ENCODE measurements at places on chromosomes 5 and 9. TPM values are rescaled to one million over a fixed set of nuclear protein-coding genes. Genes with fewer than 3 reads are reported as not detected.

- no peaks in the 10 kb centered on the region for H3K4me1 ChIP-seq
- H3K27me3 ChIP-seq: no peaks in the 10 kb centered on the region
- no peak overlapping the region for H3K27ac ChIP-seq
Observed at GRCh38 chr5:95406426-95407090, 15.4 kb downstream of the FAM81B start.

Gene CPLANE1
- polyA plus RNA-seq: 0.25 TPM

DNA sequence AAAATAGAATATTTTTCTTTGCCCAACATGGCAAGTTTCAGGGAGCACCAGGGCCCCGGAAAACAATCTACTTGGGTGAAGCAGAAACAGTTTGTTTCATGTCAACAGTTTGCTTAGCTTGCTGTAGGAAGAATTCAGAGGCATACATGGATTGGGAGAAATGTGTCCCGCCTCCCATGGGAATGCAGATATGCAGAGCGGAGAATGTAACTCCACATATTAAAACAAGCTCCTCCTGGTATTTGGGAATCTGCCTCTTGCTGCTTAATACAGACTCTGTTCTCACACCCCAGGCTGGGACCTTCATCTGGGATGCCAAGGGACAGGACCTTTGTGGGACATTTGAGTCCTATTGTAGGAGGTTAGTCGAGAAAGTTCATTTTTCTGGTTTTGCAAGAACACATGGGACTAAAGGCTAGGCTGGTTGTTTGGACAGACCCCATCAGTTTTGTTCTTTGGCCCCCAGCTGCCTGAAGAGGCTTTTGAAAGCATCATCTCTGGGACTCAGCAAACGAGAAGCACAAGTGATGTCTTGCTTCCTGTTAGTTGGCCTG lies 220.5 kb upstream of the ADRA1B start:
- H3K4me3 ChIP-seq: no peak overlapping the region
- no peak overlapping the region for H3K27ac ChIP-seq
- DNase-seq: no peak
- no peaks in the 10 kb centered on the region for H3K36me3 ChIP-seq
- no peaks in the 10 kb centered on the region for H3K4me1 ChIP-seq
- no peaks in the 10 kb centered on the region for H3K27me3 ChIP-seq

GRCh38 chr9:3244963-3245653 lies 280.7 kb downstream of the RFX3 start:
- no peaks in the 10 kb centered on the region for H3K36me3 ChIP-seq
- H3K27me3 ChIP-seq: no peaks in the 10 kb centered on the region
- DNase-seq: peak; percentile 66
- H3K27ac ChIP-seq: peak overlapping the region; percentile 55
- H3K4me3 ChIP-seq: no peak overlapping the region
- H3K4me1 ChIP-seq: peaks cover 50% of the 10 kb centered on the region

- no peak overlapping the region for H3K27ac ChIP-seq
- no peaks in the 10 kb centered on the region for H3K27me3 ChIP-seq
- H3K4me3 ChIP-seq: no peak overlapping the region
- peaks cover 25% of the 10 kb centered on the region for H3K4me1 ChIP-seq
- no peak for DNase-seq
Observed at GRCh38 chr5:139689631-139690063, 41.5 kb downstream of the CXXC5 start.

Gene SH3TC2
- polyA plus RNA-seq: 0.01 TPM

GRCh38 chr5:79011219-79011836 lies 26.2 kb upstream of the ARSB start:
- no peaks in the 10 kb centered on the region for H3K36me3 ChIP-seq
- no peak overlapping the region for H3K4me3 ChIP-seq
- H3K27ac ChIP-seq: no peak overlapping the region
- H3K4me1 ChIP-seq: no peaks in the 10 kb centered on the region
- no peak for DNase-seq

- H3K36me3 ChIP-seq: no peaks in the 10 kb centered on the region
- DNase-seq: no peak
- H3K27ac ChIP-seq: no peak overlapping the region
Observed at GRCh38 chr5:122515709-122516431, 203.8 kb downstream of the SNCAIP start.

DNA sequence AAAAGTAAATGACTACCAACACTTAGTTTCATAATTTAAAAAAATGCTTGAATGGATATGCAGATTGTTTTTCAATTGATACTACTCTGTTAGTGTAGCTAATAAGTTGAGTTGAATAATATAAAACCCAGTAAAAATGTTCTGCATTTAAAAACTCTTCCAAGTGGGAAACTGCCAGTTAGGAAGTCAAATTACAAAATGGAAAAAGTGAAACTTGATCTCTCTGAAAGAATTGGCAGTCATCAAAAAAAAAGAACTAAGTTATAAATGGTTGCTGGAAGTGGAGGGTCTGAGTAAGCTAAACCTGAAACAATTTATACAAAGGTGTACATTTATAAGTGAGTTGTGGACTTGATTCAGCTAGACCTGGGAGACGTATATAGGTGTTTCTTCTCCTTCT lies 52.4 kb downstream of the VCAN start:
- H3K4me1 ChIP-seq: peaks cover 4% of the 10 kb centered on the region
- no peak for DNase-seq
- no peaks in the 10 kb centered on the region for H3K27me3 ChIP-seq
- no peak overlapping the region for H3K27ac ChIP-seq
- no peak overlapping the region for H3K4me3 ChIP-seq

GRCh38 chr5:112641515-112642110 lies 96.1 kb upstream of the APC start:
- H3K27ac ChIP-seq: no peak overlapping the region
- no peaks in the 10 kb centered on the region for H3K36me3 ChIP-seq
- H3K27me3 ChIP-seq: no peaks in the 10 kb centered on the region
- no peaks in the 10 kb centered on the region for H3K4me1 ChIP-seq
- no peak for DNase-seq
- H3K4me3 ChIP-seq: no peak overlapping the region

Gene C5orf46
- not detected for polyA plus RNA-seq

Gene KIF4B
- polyA plus RNA-seq: 0.01 TPM

GRCh38 chr9:82903503-82903902 lies 159.4 kb downstream of the RASEF start:
- no peak overlapping the region for H3K27ac ChIP-seq
- no peak for DNase-seq
- H3K4me1 ChIP-seq: no peaks in the 10 kb centered on the region
- H3K27me3 ChIP-seq: no peaks in the 10 kb centered on the region

- DNase-seq: no peak
- H3K27me3 ChIP-seq: no peaks in the 10 kb centered on the region
- no peak overlapping the region for H3K4me3 ChIP-seq
- H3K4me1 ChIP-seq: no peaks in the 10 kb centered on the region
- no peak overlapping the region for H3K27ac ChIP-seq
Observed at GRCh38 chr5:172312286-172312685, 28.7 kb upstream of the UBTD2 start.

Gene PCDHB6
- polyA plus RNA-seq: not detected

GRCh38 chr5:159262472-159262858 lies 625 bp upstream of the UBLCP1 start:
- peaks cover 21% of the 10 kb centered on the region for H3K4me1 ChIP-seq
- H3K4me3 ChIP-seq: peak overlapping the region; percentile 83
- DNase-seq: no peak
- no peaks in the 10 kb centered on the region for H3K27me3 ChIP-seq
- peaks cover 9% of the 10 kb centered on the region for H3K36me3 ChIP-seq
- peak overlapping the region; percentile 94 for H3K27ac ChIP-seq

DNA sequence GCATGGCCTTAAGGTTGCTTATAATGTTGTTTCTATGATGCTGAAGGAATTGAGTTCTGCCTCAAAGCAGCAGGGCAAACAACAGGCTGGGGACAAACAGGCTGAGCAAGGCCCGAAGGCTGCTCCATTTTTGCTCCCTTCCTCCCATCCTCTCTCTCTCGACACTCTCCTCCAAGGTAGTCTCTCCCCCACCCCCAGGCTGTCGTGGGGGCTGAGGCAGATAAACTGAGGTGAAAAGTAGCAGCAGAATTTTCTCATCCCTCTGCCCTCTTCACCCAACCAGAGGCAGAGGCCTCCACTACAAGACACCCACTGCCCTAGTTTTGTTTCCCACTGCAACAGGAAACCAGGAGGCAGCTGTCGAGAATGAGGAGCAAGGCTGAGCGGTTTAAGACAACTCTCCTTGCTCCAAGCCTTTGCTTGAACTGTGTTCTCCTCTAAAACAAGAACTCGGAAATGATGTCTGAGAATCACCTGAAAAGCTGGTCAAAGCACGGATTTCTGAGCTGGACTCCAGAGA lies 13.5 kb upstream of the GNA14 start:
- H3K27me3 ChIP-seq: no peaks in the 10 kb centered on the region
- DNase-seq: no peak
- no peak overlapping the region for H3K4me3 ChIP-seq

DNA sequence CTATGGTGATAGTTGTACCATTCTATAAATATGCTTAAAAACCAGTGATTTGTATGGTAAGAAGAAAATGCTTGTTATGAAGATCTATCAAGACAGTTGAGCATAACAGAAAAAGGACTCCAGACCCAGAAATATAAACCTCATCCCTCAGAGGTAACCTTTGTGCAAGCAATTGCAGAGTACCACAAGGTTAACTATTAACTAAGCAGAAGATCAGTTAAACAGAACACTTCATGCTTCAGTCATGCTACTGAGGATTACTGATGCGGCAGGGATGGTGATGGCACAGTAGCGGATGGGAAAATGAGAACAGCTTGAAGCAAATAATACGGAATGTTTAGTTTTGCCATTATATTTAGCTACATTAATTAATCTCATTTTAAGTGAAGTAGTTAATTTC lies 45.5 kb downstream of the IARS1 start:
- no peaks in the 10 kb centered on the region for H3K27me3 ChIP-seq
- no peak overlapping the region for H3K27ac ChIP-seq
- no peaks in the 10 kb centered on the region for H3K4me1 ChIP-seq
- DNase-seq: no peak

- H3K27me3 ChIP-seq: no peaks in the 10 kb centered on the region
- H3K36me3 ChIP-seq: peaks cover 2% of the 10 kb centered on the region
- peaks cover 8% of the 10 kb centered on the region for H3K4me1 ChIP-seq
- no peak overlapping the region for H3K27ac ChIP-seq
- H3K4me3 ChIP-seq: no peak overlapping the region
Observed at GRCh38 chr9:35501946-35502345, 12.0 kb downstream of the RUSC2 start.

- H3K36me3 ChIP-seq: no peaks in the 10 kb centered on the region
- H3K27me3 ChIP-seq: no peaks in the 10 kb centered on the region
- H3K4me3 ChIP-seq: no peak overlapping the region
- H3K27ac ChIP-seq: no peak overlapping the region
- DNase-seq: no peak
Observed at GRCh38 chr9:85444243-85444642, 297.5 kb downstream of the AGTPBP1 start.

GRCh38 chr9:95213117-95213516 lies 104.4 kb downstream of the FANCC start:
- H3K4me3 ChIP-seq: no peak overlapping the region
- no peaks in the 10 kb centered on the region for H3K4me1 ChIP-seq
- no peaks in the 10 kb centered on the region for H3K27me3 ChIP-seq
- no peaks in the 10 kb centered on the region for H3K36me3 ChIP-seq

DNA sequence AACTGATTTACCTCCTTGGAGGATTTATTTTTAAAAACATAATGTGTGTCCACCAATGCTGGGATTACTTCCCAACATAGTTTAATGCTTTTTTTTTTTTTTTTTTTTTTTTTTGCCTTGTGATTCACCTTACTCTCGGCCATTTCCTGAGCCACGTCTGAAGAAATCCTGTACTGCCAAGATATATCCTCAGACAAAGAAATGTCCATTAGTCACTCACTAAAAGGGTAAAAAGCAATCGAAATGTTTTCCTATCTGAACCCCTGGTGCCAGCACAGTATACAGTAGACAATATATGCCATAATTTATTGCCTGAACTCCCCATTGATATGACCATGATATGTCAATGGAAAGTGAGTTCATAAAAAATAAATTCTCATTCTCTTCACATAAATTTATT lies 344.1 kb downstream of the BNC2 start:
- no peak overlapping the region for H3K4me3 ChIP-seq
- no peaks in the 10 kb centered on the region for H3K36me3 ChIP-seq
- no peak for DNase-seq
- no peaks in the 10 kb centered on the region for H3K27me3 ChIP-seq
- H3K4me1 ChIP-seq: no peaks in the 10 kb centered on the region

Gene PCDHB8
- not detected for polyA plus RNA-seq

GRCh38 chr5:54700986-54701578 lies 183.5 kb downstream of the SNX18 start:
- peaks cover 34% of the 10 kb centered on the region for H3K4me1 ChIP-seq
- H3K36me3 ChIP-seq: no peaks in the 10 kb centered on the region
- H3K27me3 ChIP-seq: no peaks in the 10 kb centered on the region
- H3K27ac ChIP-seq: no peak overlapping the region
- H3K4me3 ChIP-seq: no peak overlapping the region

GRCh38 chr5:59757442-59757841 lies 136.1 kb downstream of the PDE4D start:
- H3K27ac ChIP-seq: no peak overlapping the region
- H3K27me3 ChIP-seq: no peaks in the 10 kb centered on the region
- no peak overlapping the region for H3K4me3 ChIP-seq

GRCh38 chr5:17769277-17769676 lies 135.0 kb downstream of the TAF11L14 start:
- no peak overlapping the region for H3K4me3 ChIP-seq
- no peaks in the 10 kb centered on the region for H3K4me1 ChIP-seq
- DNase-seq: no peak
- H3K36me3 ChIP-seq: no peaks in the 10 kb centered on the region
- no peaks in the 10 kb centered on the region for H3K27me3 ChIP-seq

GRCh38 chr5:135642488-135642870 lies 63.7 kb upstream of the CXCL14 start:
- H3K36me3 ChIP-seq: no peaks in the 10 kb centered on the region
- peaks cover 2% of the 10 kb centered on the region for H3K27me3 ChIP-seq
- H3K27ac ChIP-seq: no peak overlapping the region
- no peaks in the 10 kb centered on the region for H3K4me1 ChIP-seq
- DNase-seq: no peak

DNA sequence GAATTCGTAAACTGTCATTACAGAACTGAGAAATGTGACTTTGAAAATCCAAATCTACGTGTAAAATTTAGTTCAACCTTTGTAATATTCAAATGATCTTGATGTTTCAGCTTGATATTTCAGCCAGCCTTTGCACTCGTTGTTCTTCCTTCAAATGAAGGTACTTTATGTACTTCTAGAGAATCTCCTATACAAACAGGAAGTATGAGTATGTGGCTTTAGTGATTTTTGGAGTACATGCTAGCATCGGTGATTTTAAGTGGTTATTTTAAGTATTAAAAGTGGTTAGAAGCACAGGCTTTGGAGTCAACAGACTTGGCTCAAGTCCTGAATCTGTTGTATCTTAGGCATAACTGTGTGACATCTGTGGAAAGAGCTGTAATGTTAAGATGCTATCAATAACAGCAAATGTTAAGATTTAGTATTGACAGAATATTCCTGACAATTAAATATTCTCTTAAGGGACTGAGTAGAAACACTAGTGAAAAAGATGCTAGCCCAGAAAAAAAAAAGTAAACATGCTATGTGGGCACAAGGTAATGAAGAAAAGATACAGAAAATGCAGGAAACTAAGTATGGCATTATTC lies 398.0 kb downstream of the ADGRV1 start:
- no peak for DNase-seq
- no peak overlapping the region for H3K4me3 ChIP-seq
- no peaks in the 10 kb centered on the region for H3K27me3 ChIP-seq
- no peaks in the 10 kb centered on the region for H3K4me1 ChIP-seq

- no peaks in the 10 kb centered on the region for H3K27me3 ChIP-seq
- DNase-seq: no peak
- H3K27ac ChIP-seq: no peak overlapping the region
- H3K4me3 ChIP-seq: no peak overlapping the region
- no peaks in the 10 kb centered on the region for H3K36me3 ChIP-seq
- no peaks in the 10 kb centered on the region for H3K4me1 ChIP-seq
Observed at GRCh38 chr5:125409861-125410536, 663.6 kb upstream of the ZNF608 start.

Gene SPRY4
- not detected for polyA plus RNA-seq

GRCh38 chr9:38417003-38417945 lies 7.0 kb downstream of the IGFBPL1 start:
- H3K27me3 ChIP-seq: peaks cover 3% of the 10 kb centered on the region
- no peaks in the 10 kb centered on the region for H3K4me1 ChIP-seq

All from CD14-positive monocyte (primary cell).